ENCODE measurements at places on chromosomes 11 and 22. TPM values are rescaled to one million over a fixed set of nuclear protein-coding genes. Genes with fewer than 3 reads are reported as not detected.

KDM4D gene
- not detected for polyA plus RNA-seq

TH gene
- not detected for polyA plus RNA-seq

ARFGAP3 gene
- polyA plus RNA-seq, result 10.5 TPM

IFITM5 gene
- polyA plus RNA-seq, result not detected

GPR83 gene
- polyA plus RNA-seq, result not detected

DNA sequence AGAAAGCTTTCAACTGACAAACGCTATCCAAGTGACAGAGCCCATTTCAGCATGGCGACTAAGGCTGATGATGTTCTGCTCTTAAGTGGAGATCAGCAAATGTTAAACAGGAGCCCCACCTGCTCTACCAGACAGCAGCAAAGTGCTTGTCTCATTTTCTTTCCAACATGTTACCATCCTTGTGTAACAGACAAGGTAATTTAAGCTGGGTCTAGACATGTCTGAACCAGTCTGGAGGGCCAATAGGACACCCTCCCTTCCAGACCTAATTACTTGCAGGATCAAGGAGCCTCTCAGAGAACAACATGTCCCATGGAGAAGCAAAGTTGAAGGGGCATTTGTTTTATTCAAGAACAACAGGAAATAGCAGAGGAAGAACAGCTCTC, 3.9 kb upstream of the LMO2 start:
- no peak for DNase-seq

GRCh38 chr11:77403211-77403610, 70.7 kb downstream of the PAK1 start:
- DNase-seq, result no peak

DNA sequence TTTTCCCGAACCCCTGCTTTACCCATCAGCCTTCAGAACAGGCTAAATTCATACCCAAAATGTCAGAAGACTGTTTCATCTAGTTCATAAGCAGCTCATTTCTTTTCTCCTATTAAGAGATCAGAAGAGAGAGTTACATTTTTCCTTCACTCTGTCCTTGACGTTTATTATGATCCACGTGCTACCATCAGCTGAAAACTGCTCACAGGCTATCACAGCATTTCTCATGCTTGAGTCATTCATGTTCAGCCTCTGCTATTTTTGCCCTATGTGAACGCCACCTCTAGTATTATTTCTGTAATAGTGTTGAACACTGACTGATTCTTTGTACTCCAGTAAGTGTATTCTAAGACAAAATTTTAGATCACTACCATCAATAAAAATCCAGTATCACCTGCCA, 51.9 kb downstream of the SLC1A2 start:
- no peak for DNase-seq

GRCh38 chr11:111840143-111840542, 31.2 kb downstream of the ALG9 start:
- no peak for DNase-seq
